ENCODE measurements at places on chromosomes 3 and 15.

GRCh38 chr3:43866529-43867353 lies 176.0 kb downstream of the ABHD5 start:
- no peak for DNase-seq

DNA sequence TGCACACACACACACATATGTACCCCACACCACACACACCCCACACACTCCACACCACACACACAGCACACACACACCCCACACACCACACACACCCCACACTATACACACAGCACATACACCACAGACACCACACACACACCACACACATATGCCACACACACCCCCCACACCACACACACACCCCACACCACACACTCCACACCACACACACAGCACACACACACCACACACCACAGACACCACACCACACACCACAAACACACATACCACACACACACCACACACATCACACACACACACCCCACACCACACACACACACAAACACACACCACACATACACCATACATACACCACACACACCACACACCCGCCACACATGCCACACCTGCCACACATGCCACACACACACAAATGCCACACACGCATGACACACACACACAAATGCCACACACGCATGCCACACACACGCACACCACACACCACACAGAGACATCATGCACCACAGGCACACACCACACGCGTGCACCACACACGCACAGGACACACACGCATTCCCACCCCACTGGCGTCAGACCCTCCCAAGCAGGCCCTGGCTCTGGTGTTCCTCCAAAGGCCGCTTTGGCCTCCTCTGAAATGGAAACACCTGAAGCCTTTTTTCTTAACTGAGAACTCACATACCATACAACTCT lies 15.7 kb downstream of the CHST13 start:
- DNase-seq, result no peak

DNA sequence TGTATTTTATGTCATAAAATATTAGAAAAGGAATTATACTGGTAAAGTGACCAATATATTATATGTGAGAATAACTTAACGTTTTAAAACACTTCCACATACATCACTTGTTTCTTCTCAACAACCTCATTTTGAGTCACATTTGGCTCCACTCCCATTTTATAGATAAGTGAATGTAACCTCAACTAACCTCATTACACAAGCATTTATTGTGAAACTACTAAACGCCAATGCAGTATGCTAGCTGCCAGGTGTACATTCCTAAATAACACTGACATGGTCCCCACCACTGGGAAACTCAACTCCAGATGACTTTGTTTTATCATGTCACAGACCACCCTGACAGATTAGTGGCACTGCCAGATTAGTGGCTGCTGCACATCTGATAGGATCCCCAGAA lies 249.7 kb upstream of the CNTN4 start:
- no peak for DNase-seq

GRCh38 chr3:146496251-146496650 lies 26.9 kb upstream of the PLSCR2 start:
- no peak for DNase-seq

- DNase-seq, result no peak
These were observed 70.5 kb upstream of the ATP10A start for GRCh38 chr15:25933456-25934158.

- DNase-seq, result no peak
These were observed 236.4 kb downstream of the LPP start for GRCh38 chr3:188390343-188390718.

GRCh38 chr3:167772992-167773391 lies 37.5 kb downstream of the SERPINI1 start:
- DNase-seq, result no peak

GRCh38 chr3:4935347-4935746 lies 43.9 kb upstream of the BHLHE40 start:
- DNase-seq, result no peak

DNA sequence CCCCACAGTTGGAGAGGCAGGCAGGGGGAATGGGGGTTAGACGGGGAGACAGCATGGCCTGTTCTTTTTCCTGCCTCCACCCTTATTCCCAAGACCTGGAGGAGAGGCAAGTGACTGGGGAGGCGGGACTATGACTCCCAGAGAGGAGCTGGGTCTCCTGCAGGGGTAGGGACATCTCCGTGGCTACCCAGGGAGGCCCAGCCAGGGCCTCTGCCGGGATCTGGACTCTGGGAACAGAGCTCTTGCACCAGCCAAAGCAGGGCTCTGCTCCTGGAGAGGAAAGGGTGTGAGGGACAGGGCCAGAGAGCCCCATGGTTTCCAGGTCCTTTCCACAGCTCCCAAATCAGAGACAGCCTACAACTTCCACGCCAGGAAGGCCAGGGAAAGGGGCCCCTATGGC lies 22.8 kb downstream of the CFAP100 start:
- DNase-seq, result no peak

DNA sequence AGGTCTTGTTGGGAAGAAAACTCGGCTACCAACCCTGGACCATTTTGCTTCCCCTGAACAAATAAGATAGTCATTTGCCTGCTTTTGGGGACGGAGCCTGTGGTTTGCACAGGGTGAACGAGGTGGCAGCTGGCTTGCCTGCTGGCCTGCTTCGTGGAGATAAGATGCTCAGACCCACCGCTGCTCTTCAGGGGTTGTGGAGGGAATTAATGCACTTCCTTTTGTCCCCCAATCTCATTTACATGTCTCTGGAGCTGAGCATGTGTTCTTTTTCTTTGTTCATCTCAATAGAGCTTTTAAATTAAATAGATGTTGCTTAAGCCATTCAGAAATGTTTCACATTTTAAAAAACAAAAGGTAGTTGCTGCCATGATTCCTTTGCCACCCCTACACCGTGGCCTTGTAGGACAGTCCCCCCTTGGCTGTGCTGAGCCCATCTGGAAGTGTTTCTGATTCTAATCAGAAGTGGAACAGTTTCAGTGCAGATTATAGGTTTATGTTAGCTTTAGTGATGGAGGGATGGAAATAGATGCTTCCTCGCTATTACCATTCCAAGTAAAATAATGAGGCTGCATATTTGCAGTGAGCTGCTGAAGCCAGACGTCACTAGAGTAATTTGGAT lies 25.6 kb downstream of the APBA2 start:
- no peak for DNase-seq

DNA sequence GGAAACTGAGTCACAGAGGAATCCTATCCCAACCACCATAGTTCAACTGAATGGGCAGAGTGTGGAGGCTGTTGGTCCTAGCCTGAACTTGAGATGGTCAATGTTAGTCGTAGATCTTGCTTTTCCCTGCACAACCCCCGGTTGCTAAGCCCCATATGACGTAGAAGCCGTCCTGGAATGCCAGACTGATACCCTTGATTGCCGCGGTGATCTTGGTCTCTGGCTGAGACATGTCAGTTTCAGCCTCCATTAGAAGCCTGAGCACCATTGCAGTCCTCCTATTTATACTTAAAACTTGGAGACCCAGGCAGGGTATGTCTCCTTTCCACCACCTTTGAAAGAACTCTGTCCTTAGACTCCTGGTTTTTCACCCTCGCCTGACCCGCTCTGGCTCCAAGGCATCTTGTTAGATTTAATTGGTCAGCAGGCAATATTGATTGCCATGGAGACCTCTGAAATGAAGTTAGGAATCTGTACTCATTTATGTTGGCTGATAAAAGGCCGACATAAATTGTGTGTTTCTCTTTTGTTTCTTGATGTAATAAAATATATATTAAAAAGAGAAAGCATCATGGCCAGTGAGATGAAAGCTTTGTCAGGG lies 53.4 kb downstream of the RPLP1 start:
- DNase-seq, result no peak

DNA sequence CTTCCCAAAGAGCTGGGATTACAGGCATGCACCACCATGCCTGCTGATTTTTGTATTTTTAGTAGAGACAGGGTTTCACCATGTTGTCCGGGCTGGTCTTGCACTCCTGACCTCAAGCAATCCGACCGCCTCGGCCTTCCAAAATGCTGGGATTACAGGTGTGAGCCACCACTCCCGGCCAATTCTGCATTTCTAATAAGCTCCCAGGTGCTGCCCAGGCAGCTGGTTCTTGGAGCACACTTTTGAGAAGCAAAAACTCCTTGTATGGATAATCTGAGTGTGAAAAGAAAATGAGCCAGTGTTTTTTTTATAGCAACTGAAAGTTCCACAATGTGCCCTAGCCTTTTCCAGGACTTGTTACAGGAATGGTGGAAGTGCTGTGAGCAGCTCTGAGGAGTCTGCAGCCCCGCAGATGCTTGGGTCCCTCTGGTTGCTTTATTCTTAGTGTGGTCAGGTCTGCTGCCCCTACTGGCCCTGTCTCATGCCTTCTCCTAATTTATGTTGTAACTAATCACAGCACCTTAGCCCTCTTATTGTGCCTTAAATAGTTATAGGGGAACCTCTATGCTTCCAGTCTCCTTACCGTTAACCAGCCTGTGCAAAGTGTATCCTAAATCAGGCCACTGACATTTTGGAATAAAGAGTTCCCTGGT lies 13.5 kb upstream of the KCNAB1 start:
- no peak for DNase-seq

GRCh38 chr3:29514170-29514569 lies 233.3 kb downstream of the RBMS3 start:
- DNase-seq, result no peak

GRCh38 chr3:130759692-130760338 lies 13.2 kb upstream of the PIK3R4 start:
- DNase-seq, result peak; percentile 30

GRCh38 chr3:50342813-50343633 lies 2.4 kb upstream of the RASSF1 start:
- DNase-seq, result no peak

- no peak for DNase-seq
These were observed 777.6 kb downstream of the ROBO1 start for GRCh38 chr3:78990156-78990555.

DNA sequence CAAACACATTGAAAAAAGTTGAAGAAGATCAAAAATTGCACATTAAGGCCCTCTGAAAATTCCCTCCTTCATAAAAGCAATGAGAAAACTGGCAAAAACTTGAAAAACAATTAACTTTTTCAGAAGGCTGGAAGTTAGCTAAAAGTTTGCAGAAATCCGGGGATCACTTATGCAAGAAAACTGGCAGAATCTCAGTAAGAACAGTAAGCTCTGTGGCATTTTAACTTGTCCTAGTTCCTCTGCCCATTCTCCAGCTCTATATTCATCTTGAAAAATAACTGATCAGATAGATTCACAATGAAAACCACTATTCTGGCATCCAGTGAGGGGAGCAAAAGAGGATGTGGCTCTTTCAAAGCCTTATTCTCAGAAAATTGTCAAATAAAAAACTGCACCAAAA lies 566.8 kb downstream of the NTRK3 start:
- DNase-seq, result no peak

Measured in GM19239 (cell line).